AG04450 (cell line): ENCODE measurements at places on chromosomes 1 and 21. TPM values are rescaled to one million over a fixed set of nuclear protein-coding genes. Genes with fewer than 3 reads are reported as not detected.
A peak's percentile ranks its signal among the peaks of the same experiment; 100 is the strongest.

- DNase-seq: peak; percentile 91
Measured at GRCh38 chr1:93701629-93702028, 20.0 kb upstream of the BCAR3 start.

- DNase-seq: no peak
Measured at GRCh38 chr21:43741423-43742096, 22.6 kb downstream of the PDXK start.

- no peak for DNase-seq
Measured at GRCh38 chr1:33575324-33575879, 103.0 kb downstream of the ZSCAN20 start.

DNA sequence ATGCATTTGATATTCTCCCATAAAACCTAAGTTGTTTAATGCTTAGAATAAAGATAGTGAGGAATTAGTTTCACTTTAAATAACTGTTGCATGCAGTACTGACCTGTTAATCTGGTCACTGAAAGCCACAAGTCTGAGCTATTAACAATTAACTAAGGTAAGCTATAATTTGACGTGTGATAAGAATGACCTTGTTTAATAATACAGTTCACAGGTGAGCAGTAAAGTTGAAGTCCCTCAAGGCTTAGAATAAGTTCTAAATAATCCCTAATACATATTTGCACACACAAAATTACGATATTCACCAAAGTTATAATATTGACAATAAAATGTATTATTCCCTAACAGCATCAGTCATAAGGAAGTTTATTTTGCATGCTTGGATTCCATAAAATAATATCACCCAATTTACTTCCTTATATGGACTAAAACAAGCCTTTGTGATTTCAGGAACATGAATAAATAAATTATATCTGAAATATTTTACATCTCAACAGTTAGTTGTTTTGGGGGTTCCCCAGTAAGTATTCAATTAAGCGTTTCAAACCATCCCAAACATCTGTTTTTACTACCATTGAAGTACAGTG lies 70.6 kb upstream of the CHRM3 start:
- DNase-seq: no peak

DNA sequence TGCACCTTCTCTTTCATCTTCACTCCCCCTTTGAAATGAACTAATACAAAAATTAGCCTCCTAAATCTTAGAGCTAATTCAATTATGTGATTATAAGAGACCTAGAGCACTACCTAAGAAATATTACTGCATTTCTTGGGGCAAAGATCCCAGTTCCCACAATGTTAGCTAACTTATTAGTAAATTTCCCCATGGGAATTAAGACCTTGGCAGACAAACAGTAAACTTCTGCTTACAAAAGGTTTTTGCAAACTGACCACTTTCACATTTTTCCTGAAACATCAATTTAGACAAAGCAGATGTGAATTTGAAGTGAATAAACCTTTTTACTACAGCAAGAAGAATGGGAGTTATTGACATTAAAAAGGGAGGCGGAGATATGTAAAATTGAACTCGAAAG lies 34.6 kb upstream of the LHX8 start:
- DNase-seq: no peak

GRCh38 chr1:112706505-112707220 lies at the start of gene RHOC:
Gene RHOC, minus strand, starts transcription at chr1:112707127. Its CDS starts 3,328 bp downstream, at chr1:112703799.
- no peak for DNase-seq

- peak; percentile 60 for DNase-seq
Measured at GRCh38 chr1:235946571-235946981, 79.9 kb upstream of the LYST start.

The NCF2 gene
- polyA plus RNA-seq: 0.43 and 0.47 TPM in 2 replicates

The ZYG11A gene
- polyA plus RNA-seq: 1.0 and 1.1 TPM in 2 replicates

The PPIAL4G gene
- not detected in 2 replicates for polyA plus RNA-seq

The WDR64 gene
- polyA plus RNA-seq: not detected in 2 replicates
